ENCODE measurements at places on chromosomes 5 and 9.

GRCh38 chr9:37157726-37158377, 37.5 kb downstream of the ZCCHC7 start:
- no peak for DNase-seq

GRCh38 chr5:52560366-52560765, 227.3 kb upstream of the ITGA1 start:
- no peak for DNase-seq

GRCh38 chr5:119288379-119289033, 67.3 kb upstream of the TNFAIP8 start:
- DNase-seq, result no peak

GRCh38 chr5:142551338-142552067, 134.4 kb downstream of the FGF1 start:
- no peak for DNase-seq

DNA sequence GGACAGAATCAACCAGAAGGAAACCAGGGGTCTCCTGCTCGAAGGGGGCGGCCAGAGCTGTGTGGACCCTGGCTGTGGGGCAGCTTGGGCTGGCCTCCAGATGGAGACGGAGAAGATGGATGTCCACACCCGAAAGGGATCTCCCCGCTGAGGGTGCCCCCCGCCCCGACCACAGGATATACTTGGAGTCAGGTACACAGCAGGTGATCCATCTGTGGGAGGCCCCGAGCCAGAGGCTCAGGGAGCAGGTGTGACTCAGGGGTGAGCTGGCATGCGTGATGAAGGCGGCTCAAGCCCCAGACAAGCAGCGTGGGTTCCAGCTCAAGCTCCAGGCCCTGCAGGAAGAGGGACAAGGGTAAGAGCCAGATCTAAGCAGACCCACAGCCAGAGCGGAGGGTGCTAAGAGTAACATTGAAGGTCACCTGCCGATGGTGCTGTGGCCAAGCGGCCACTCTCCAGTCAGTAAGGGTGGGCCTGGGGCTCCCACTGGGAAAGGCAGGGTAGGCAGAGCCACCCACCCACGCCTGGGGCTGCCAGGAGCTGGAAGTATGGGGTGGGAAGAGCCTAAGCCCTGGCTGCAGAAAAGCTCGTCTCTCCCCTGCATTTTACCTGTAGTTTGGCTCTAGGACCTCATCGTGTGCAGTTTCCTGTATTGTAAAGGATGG, 30.6 kb upstream of the MVB12B start:
- no peak for DNase-seq

- no peak for DNase-seq
Observed at GRCh38 chr5:147372191-147372590, 137.4 kb downstream of the STK32A start.

- DNase-seq, result no peak
Observed at GRCh38 chr5:58765058-58765457, 182.2 kb downstream of the RAB3C start.

DNA sequence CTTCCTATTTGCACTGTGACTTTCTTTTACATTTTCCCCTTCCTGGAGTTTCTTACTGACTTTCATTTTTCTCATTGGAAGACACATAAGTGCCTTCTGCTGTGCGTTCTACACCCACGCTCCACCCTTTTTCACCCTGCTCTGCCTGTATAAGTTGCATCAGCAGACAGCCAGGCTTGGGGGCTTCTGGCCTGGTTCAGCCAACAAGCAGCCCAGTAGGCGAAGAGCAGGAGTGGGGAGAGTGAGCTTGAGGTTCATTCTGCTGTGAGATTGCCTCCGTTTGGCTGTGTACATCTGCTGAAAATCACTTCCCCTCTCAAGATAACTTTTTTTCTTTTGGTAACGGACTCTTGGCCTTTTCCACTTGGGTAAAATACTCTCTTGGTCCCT, 38.4 kb downstream of the RASGRF2 start:
- no peak for DNase-seq

DNA sequence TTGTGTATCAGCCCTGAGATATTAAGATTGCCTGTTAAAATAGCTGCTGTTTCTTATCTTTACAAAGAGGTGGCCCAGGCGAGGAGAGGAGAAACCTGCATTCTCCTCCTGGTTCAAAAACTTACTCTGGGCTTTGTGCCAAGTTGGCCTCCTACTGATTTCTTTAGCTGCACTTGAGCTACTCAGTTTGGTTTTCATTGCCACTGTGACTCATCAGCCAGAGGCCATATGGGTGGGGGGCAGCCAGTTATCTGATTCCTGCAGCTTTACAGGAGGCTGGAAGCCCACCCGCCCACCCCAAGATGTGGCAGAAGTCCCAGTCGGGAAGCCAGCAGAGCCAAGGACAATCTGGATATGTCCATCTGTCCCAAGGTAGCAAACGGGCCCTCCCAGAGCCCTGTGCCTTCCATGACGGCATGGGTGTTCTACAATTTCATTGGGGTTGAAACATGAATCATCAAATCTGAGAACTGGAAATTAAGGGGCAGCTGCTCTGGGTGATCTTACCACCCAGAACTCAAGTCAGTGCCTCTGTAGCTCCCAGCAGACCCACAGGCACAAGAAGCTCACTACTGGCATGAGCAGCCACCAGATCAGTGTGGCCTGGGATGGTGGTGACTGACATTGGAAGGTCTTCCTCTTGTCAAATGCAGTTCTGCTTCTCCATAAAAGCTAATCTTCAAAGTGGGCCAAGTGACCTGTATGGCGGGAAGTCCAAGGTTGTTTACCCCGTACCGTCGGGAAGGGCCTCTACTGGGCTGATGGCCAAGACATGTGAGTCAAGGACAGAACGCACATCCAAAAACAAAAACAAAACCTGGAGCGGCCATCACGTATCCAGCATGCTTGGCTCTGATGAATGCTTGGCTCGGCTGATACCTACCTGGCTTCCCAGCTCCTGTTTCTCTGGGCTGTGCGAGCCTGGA, 15.6 kb downstream of the FCN2 start:
- DNase-seq, result no peak

GRCh38 chr9:114417511-114417910, 29.7 kb upstream of the AKNA start:
- no peak for DNase-seq

DNA sequence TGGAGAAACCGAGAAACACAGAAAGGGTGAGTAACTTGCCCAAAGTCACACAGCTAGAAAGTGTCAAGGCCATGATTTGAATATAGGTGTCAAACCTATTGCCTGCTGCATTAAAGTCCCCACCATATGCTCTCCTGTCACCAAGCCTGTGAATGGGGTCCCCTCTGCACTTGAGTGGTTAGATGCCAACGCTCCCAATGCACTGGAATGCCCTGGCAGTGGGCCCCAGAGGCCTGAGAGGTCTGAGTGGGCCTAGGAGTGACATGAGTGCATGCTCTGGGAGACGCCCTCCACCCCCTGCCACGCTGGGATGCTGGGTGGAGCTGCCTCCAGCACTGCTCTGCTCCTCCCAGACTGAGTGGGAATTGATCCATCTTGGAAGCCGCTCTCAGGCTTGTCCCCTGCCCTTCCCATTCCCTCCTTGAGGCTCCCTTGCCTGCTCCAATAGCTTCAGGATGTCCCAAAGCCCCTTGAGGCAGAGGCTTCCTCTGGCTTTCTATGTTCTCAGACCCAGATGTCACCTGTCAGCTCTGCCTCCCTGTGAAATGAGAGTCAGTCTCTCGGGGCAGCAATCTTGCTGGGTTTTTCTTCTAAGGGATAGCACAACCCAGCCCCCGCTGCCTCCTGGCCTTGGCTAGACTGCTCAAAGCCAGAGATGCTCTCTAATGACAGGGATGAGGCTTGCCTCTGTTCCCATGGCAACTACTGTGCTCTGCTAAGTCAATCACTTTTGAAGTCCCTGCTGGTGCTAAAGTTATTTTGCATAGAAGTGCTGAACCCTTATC, 6.6 kb upstream of the ARSI start:
- peak; percentile 5 for DNase-seq

DNA sequence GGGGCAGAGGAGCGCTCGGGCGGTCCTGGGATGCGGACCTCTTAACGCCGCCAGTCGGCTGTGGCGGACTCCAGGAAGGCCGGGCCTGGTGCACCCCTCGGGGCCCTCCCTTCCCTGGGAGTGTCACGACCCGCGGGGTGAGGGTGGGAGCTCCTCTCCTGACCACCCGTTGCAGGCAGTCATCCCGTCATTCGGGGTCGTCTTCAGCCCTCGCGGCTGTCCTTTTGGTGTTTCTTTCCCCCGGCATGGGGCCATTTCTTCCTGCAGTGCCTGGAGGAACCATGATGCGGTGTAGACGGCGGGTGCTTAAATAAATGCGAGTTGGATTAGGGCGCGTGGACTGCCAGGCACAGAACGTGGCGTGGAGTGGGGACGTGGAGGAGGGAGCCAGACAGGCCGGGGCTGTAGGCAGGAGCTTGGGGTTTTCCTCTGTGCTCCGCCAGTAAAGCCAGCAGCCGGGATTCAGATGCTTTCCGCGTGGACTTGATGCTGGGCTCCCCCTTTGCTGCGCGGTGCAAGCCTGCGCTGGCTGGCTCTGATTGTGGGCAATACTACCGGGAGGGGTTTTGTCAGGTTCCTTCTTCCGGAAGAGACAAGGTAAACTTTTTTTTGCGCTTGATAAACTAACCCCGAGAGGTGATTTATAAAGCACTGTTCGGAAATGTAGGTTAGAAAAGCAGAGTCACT, 868 bp downstream of the KDM4C start:
- peak; percentile 78 for DNase-seq

GRCh38 chr5:178509491-178510057, 80.6 kb downstream of the COL23A1 start:
- no peak for DNase-seq

DNA sequence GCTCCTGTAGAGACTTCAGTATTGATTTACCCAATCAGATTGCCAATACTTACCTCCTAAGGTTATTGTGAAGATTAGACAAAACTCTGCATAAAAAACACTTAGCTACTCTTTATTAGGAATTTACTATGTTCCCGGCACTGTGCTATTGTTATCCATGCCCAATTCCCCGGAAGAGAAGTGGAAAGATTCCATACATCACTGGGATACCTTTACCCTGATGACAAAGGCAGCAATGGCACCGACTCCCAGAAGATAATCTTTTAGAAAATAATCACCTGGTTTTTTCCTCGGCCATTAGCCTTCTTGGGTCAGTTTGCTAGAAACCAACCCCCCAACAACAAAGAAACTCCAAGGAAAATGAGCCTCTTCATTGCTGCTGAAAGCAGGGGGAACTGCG, 226.0 kb downstream of the SNX18 start:
- no peak for DNase-seq

DNA sequence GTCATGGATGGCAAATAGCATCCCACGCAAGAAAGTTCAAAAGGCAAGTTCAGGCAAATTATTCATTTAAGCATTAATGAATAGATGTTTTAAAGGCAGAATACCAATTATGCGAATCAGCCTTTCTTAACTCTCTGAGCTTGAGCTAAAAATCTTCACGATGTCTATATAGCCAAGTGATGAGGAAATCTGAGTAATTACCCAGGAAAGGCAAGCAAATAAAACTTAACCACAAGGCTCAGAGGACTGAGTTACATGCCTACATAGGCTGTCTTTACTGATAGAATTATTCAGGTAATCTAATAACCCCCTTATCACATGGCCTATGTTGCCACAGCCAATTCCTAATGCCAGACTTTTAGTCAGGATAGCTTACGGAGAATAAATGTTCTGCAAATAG, 120.8 kb upstream of the MTAP start:
- no peak for DNase-seq

Measured in CD4-positive, CD25-positive, alpha-beta regulatory T cell (primary cell).